Activated naive CD4-positive, alpha-beta T cell treated with anti-CD3 and anti-CD28 coated beads for 36 hours (primary cell): ENCODE measurements at places on chromosomes 6 and 20.

- DNase-seq, result no peak
Observed at GRCh38 chr6:163327921-163328320, 86.6 kb upstream of the QKI start.

- no peak for DNase-seq
Observed at GRCh38 chr6:66238851-66239250, 531.8 kb upstream of the EYS start.

DNA sequence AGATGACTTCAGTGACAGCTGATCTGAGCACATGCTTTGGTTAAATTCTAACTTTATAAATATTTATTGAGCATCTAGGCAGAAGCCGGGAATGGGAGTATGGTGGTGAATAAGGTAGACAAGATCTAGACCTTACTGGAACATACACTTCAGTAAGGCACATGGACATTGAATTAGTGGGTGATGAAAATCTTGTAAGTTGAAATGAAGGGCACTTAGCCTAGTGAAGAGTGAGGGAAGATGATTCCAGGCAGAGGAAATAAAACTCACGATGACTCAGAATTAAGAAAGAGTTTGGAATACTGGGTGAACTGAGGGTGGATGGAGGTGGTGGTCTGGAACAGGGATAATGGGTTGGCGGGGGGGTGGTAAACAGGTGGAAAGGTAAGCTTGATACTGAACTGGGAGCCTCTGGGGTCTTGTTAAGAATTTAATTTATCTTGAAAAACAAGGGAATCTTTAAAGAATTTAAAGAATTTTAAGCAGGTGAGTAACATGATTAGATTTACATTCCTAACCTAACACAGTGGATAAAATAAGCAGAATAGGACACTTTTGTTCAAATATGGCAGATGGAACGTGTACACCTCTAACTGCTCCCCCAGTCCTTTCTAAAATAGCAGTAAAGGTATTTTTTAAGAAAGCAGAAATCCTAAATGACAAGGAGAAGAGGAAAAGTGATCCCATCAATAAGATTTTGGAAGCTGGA is 75.2 kb upstream of the ARHGAP18 start:
- DNase-seq, result no peak

DNA sequence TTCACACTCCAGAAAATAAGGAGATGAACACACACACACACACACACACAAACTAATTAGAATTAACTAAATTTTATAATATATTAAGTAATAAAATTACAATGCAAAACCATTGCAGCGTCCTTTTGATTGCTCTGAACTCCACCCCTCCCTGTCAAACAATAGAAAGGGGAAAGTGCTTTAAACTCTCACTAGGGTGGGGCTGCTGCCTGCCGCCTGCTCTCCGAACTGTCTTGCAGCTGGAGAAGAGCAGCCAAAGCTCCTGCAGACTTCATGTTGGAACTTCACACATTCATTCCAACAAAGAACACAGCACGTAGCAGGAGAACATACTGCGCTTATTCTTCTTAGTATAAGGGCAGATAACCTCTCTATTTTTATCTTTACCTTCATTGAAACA is 83.2 kb downstream of the GCLC start:
- DNase-seq, result no peak

- DNase-seq, result no peak
Observed at GRCh38 chr6:4153514-4153985, 18.2 kb upstream of the ECI2 start.

DNA sequence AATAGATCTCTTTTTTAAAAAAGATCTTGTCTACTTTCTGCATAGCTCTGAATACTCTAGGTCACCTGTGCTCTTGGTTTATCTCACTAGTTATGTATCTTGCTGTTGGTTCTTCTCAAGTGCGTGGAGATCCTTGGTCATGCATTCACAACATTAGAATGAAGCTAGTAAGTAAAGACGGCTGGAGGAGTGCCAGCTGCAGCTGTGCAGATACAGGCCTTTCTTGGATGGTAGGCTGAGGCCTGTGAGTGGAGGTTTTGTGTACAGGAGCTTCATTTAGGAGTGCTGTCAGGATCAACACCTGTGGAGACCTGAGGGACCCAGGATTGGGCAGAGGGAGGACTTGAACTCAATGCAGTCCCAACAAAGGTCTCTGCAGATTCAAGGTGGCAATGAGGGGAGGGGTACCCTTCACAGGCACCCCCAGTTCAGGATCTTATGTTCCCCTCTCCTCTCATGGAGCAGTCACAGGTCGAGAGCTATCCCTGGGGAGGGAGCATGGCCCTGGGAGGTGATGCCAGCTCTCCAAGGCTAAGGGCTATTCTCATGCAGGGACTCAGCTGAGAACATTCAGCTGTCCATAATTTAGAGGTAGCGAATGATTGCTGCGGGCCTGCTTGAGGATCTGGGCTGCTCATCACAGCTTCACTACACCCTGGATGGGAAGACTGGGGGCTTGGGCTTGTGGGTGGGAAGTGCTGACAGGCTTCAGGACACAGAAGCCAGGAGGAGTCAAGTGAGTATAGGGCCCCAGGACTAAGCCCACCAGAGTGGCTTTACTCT is 98.9 kb upstream of the ENPP5 start:
- no peak for DNase-seq

- no peak for DNase-seq
Observed at GRCh38 chr6:10073341-10073740, 341.5 kb downstream of the TFAP2A start.

DNA sequence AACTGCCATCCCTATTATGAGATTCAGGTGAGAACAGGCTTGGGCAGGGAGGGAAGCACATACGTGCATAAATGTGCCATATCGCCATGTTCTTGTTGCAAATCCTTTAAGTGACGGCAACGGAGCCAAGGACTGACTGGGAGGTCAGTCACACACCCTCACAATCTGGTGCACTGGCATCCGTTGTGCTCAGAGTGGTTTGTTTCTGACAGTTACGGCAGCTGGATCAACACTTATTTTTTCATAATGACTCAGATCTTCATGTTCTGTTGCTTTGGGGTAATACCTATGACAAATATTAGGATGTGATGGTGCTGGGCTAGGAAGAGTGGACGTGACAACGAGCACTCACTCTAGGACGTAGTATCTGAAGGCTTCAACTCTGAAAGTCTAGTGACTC is 56.2 kb upstream of the PREP start:
- DNase-seq, result no peak

- no peak for DNase-seq
Observed at GRCh38 chr6:15675536-15676220, 12.8 kb upstream of the DTNBP1 start.

GRCh38 chr6:63321821-63322220 is 2.0 kb upstream of the LGSN start:
- no peak for DNase-seq

- no peak for DNase-seq
Observed at GRCh38 chr6:111980143-111980542, 73.8 kb upstream of the CCN6 start.

- no peak for DNase-seq
Observed at GRCh38 chr6:45783716-45784115, 231.9 kb downstream of the CLIC5 start.

- DNase-seq, result no peak
Observed at GRCh38 chr6:10904015-10904414, 17.2 kb downstream of the SYCP2L start.

DNA sequence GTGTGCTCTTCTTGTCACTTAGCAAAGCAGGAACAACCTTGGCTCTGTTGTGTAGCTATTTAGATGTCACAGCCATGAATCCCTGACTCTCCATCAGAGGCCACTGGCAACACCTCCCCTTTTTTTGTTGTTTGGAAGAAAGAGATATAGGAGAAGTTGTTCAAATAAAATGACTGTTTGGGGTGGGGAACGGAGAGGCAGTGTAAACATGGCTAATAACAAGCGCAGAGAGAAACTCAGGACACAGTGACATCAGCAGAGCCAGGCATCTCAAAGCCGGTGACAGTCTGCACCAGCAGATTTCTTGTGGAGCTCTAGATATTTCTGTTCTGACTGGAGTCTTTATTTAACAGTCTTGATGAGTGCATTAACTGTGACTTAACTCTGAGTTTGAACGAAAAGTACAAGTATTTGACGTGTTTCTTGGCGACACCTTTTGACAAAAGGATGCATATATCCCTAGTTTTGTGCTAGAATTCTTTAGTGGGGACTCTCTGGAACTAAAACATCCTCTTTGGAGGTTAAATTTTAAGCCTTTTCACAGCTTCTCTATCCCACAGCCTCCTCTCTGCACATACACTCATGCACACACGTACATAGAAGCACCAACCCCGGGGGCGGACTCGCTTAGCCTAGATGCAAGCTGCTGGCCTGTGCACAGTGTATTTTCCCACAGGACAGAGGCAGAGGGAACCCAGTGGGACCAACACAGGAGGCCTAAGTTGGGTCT is 53.8 kb downstream of the ADAT2 start:
- no peak for DNase-seq

DNA sequence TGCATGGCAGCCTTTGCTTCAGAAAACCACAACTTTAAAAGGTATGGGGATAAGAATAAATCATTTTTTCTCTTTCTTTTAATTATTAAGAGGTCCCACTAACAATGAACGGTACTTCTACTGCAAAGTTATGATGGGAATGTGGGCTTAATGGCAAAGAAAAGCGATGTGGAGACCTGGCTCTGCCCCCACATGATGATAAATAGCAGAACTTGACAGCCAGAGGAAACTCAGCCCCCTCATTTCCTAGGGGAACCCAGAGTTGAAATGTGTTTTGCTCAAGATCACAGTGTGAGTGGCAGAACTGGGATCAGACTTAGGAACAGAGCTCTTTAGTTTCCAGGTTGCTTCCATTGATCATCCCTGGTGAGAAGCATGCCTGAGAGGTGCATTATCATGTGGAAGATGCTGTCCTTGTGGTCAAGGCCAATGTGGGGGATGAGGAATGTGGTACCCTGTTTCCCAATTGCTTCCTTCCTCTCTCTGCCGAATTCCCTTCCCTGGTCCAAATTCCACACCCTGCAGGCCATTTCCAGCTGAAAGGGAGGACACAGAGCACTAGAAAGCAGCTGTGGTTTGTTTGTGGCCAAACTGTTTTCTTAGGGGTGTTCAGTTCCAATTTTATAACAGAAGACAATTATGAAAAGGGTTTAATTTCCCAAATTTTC is 66.0 kb downstream of the BACH2 start:
- no peak for DNase-seq

DNA sequence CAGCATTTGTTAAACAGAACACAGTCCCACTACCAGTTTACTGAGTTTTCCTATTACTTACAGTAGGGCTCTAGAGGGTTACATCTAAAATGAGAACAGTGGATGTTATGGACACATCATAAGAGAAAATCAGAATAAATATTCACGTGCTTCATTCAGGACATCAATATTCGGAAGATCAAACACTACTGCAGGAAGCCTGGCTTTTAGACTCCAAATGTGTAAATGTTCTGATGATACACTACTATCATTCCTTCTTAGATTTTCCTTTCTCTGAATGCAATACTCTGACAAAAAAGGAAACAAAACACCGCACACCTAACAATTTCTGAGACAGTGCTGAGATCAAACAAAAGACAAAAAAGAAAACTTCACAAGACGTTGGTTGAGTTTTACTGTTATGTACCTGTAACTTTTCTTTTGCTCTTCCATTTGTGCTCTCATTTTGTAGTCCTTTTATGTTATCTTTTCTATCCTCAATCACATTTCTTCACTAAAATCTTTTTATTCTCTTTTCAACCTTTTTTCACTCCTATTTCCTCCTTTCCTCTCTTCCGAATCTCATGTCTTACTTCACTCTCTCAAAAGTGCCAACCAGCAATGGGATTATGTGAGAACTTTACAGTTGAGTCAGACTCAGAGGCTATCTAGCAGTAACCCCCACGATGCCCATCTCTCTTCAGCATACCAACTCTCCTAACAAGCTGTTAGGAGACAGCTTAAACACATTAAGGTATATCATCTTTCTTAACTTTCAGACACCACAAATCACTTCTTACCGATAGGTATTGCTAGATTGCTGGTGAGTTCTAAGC is 1.7 kb downstream of the FAM184A start:
- DNase-seq, result no peak

DNA sequence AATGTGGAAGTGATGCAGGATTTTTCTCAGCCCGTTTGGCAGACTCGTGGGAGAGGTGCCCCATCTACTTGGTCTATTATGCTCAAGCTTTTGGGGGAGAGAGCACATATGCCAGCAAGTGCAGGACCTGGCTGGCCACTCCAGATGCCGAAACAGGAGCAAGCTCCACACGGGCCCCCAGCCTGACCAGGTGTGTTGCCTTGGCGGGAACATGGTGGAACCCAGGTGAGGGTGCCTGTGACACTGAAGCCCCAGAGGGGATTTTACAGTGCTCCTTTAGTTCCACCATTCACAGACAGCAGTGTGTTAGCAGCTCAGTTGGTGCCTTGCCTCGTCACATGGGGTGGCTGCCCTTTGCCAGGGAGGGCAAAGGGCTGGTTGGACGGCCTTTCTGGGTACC is 798.9 kb downstream of the EYS start:
- DNase-seq, result no peak

DNA sequence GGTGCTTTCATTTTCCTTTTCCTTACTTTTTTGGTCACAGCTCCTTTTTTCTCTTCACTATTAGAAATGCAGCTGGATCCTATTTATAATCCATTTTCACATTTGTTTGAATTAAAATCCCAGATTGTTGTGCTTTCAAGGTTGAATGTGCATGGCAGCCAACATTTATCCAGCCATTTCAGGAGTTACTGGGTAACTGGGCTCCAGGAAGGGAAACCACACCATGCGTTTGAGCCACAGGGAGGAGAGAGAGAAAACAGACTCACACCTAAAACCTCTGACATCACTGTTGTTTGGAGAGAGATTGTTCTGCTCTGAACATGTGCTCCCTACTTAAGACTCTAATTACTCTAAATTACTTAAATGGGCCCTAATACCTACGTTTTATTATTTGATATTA is 173.4 kb downstream of the BMP2 start:
- DNase-seq, result no peak

DNA sequence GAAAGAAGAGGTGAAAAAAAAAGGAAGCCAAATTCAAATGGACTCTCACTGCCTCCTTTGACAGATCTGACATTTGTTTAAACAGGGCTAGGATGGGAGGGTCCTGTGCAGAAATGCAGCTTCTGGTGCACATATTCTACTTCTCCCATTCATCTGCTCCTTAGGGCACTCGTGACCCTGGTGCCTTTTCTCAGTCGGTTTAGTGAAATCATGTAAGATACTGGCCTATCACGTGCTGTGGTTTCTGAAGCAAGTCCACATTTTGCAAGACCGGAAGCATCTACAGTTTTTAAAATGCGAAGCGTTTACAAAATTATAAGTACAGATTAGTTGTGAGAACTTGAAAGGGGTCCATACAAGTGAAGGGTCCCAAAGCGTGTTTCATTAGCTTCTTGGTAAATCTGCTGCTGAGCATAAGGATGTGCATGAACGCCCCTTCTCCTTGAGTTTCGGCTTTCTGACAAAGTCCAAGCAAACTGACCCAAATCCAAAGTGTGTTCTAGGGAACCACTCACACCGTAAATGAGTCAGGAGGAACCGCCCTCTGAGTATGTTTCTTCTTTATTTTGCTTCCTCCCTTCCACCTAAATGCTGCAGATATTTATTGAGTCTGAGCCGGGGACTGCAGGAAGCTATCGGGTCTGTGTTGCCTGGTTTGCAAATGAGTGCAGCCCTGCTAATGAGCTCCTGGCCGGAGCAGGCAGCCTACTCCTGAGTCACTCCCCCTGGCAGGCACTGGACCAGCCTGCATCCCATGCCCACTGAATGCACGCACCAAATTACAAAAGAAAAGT is 323.8 kb upstream of the JARID2 start:
- DNase-seq, result no peak

GRCh38 chr6:139539852-139540251 is 165.4 kb upstream of the CITED2 start:
- no peak for DNase-seq
